ENCODE measurements at places on chromosomes 6 and 20.
A peak's percentile ranks its signal among the peaks of the same experiment; 100 is the strongest.

GRCh38 chr6:16523606-16524379 is 237.5 kb downstream of the ATXN1 start:
- DNase-seq: peak; percentile 97

DNA sequence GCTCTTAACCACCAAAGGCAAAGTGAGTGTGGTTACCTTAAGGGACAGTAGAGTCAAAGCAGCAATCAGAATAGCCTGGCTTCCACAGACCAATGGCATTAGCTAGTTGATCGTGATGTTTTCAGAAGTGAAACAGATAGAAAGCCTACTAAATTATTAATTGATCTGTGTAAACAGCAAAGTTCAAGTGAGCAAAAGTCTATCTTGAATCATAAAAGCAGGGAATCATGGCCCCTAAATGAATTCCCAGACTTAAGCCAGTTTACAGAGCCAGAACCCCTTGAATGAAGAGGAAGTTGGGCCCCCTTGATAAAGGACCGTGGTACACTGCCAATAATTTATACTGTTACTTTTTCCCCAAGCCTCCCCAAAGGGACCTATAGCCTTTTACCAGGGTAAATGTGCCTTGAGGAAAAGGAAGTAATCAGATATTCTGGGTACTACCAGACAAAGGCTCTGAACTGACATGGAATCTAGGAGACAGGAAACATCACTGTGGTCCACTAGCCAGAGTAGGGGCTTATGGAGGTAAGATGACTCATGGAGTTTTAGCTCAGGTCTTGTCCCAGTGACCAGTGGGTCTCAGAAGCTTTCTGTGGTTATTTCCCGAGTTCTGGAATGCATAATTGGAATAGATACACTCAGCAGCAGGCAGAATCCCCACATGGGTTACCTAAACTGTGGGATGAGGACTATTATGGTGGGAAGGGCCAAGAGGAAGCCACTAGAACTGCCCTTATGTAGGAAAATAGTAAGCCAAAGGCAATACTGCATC is 317.5 kb downstream of the CD83 start:
- DNase-seq: no peak

- no peak for DNase-seq
These were observed 10.2 kb upstream of the DNAJC5 start for GRCh38 chr20:63884506-63885263.

GRCh38 chr6:170276369-170277057 is 14.4 kb downstream of the DLL1 start:
- DNase-seq: no peak

GRCh38 chr20:539848-540247 is 3.7 kb downstream of the CSNK2A1 start:
- peak; percentile 53 for DNase-seq

- DNase-seq: no peak
These were observed 266.0 kb downstream of the CD83 start for GRCh38 chr6:14383393-14384174.

- peak; percentile 92 for DNase-seq
These were observed 668.9 kb upstream of the CITED2 start for GRCh38 chr6:140043357-140043756.

DNA sequence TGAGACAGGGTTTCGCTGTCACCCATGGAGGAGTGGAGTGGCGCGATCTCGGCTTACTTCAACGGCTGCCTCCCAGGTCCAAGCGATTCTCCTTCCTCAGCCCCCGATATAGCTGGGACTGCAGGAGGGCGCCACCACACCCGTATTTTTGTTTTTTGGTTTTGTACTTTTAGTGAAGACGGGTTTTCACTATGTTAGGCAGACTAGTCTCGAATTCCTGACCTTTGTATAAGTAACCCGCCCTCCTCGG is 115.4 kb upstream of the BTN3A2 start:
- no peak for DNase-seq

DNA sequence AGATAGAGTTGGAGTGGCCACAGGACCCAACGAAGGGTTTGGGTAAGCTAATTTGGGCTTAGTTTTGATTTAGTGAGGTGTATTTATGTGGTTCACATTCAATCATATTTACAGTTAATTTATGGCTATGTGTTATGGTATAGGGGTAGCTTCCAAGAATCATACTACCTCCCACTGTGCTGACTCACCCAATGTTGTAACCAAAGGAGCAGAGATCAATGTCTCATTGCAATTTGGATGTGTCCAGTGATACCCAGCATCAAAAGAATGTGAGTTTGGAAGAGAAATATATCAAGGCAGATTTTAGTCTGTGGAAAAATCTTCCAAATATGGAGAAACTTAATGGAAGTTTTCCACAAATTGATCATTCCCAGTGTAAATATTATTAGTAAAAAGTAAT is 25.3 kb upstream of the SMIM8 start:
- no peak for DNase-seq

GRCh38 chr6:101486124-101486523 is 92.6 kb downstream of the GRIK2 start:
- DNase-seq: no peak

- DNase-seq: no peak
These were observed 251.4 kb downstream of the DLL1 start for GRCh38 chr6:170039156-170040114.

DNA sequence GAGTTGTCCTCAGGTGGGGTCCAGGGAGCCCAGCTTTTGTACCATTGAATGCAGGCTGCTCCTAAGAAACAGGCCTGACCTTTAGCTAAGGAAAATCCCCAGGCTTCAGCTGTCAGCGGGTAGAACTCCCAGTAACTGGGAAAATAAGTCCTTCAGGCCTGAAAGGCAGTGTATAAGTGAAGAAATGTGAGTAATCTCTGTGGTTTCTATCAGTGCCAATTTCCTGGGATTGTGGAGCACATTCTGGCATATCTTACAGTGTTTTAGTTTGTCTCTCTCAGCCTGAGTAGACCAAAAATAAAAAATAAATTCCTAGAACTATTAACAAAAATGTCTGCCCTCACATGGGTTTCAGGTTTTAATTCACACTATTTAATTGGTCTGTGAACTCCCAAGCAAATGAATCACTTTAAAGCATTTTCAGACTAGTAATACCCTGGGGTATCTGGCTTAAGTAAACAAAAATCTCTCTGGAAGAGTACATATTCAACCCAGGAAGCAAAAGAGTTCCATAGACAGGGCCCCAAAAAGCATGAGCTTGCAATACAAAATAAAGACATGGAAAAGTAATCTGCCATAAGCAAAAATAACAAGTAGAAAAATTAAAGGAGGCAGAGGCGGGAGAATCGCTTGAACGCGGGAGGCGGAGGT is 566.2 kb upstream of the NOX3 start:
- DNase-seq: peak; percentile 71

- DNase-seq: peak; percentile 82
These were observed 9.3 kb downstream of the NAPB start for GRCh38 chr20:23412026-23412425.

DNA sequence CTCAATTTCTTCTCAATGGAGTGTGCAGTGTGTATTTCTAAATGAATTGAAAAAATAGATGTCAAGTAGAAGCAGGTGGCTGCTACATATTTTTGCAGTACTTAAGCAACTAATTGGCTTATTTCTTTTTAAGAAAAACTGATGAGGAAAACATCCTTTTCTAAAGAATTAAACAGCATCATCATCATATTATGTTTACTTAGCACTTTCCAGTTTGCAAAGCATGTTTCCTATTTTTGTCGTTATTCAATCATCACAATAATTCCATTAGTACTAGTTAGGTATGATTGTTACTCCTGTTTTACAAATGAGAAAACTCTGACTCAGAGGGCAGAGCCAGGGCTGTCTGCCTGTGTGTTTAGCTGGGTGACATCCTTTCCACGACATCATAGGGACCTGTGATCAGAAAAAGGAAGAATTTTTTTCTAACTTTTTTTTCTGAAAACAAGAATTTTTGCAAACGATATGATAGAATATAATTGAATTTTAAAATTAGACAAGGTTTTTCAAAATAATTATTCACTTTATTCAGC is 22.7 kb upstream of the BMP6 start:
- DNase-seq: no peak

DNA sequence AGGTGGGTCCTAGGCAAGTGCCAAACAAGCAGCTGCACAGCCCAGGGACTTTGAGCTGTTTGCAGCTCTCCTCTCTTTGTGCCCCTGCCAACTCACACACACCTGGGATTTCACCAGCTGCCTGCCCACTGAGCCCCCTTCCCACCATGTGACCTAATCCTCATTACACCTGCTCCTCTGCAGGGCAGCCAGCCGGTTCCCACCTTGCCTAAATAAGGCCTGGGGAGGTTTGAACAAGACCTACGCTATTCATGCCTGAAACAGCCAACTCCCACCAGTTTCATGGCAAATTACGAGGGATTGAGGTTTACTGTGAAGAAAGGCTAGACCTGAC is 92.6 kb upstream of the SOX4 start:
- no peak for DNase-seq

DNA sequence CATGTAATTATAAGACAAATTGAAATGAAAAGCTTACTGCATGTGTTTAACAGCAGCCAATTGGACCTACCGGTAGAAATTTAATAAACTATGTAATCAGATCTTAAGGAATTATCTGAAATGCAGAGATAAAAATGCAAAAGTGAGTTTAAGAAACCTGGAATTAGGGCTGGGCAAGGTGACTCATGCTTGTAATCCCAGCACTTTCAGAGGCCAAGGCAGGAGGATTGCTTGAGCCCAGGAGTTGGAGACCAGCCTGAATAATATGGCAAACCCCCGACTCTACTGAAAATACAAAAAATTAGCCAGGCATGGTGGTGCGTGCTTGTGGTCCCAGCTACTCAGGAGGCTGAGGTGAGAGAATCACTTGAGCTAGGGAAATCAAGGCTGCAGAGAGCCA is 74.1 kb downstream of the HFE start:
- no peak for DNase-seq

DNA sequence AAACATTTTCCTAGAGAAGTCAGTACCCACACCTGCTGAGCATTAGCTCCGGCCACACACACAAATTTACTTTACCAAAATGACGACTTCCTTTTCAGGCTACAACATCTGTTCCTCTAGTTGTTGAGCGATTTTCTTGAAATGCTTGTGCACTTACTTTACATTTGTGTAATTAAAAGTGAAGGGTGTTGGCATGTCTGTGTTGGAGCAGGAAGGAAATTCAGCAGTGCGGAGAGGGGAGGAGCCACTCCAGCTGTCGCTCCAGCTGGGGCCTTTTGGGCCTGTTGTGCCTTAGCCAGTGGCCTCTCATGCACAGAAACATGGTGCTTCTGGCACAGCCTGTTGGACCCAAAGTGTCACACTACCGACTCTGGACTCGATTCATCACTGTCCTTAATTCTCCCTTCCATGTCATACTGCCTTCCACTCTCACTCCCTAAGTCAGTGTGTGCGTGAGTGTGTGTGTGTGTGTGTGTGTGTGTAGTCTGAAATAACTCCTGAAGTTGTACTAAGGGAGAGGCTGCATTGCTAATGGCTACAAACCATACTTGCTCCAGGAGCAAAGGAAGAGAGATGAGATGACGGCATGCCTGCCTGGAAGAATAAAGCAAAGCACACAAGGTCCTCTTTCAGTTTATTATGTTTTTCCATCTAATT is 191.8 kb upstream of the ARG1 start:
- peak; percentile 43 for DNase-seq

- DNase-seq: no peak
These were observed 28.3 kb downstream of the KCNQ5 start for GRCh38 chr6:72650081-72650745.

- DNase-seq: no peak
These were observed 33.2 kb upstream of the TRAM2 start for GRCh38 chr6:52610011-52610410.

DNA sequence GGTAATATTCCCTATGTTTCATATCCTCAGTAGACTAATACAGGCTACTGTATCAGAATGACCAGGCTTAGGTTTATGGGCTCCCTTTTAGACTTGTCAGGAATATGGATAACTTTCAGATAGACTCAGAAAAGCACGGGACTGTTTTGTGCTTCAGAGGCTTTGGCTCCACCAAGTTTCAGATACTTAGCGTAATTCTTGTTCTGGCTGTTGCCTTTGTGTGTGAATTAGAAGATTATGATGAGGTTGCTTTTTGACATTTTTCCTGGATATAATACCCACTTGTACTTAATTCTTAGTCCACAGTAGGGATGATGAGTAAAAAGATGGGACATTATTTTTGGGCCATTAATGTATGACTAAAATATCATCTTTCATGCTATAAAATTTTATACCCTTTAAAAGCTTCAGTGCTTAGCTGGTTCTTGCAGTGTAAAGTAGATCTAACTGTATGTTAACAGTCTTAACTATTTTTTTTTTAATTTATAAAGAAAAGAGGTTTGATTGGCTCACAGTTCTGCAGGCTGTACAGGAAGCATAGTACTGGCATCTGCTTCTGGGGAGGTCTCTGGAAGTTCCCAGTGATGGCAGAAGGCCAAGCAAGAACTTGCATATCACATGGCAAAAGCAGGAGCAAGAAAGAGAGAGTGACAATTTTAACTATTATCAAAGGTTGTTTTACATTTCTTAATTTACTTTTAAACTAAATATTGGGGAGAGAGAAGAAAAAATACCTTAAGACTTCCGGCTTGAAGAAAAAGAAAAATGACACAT is 120.7 kb downstream of the ZFAND3 start:
- peak; percentile 43 for DNase-seq

DNA sequence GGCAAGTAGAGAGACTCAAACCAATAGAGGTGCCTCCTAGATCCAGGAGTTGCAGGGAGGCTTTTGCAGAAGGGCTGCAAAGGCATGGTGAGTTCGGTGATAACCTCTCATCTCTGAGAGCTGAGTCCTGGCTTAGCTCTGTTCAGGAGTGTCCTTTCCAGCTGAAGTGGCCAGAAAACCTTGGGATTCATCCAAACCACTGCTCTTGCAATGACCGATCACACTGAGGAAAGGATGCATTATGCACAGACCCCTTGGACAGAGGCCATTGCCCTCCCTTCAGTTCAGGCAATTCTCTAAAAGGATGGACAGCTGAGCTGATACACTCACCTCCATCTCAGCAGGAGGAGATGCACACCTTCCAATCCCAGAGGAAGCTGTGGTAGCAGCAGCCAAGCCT is 158.8 kb upstream of the ENPP5 start:
- peak; percentile 51 for DNase-seq

- DNase-seq: no peak
These were observed 146.3 kb downstream of the JARID2 start for GRCh38 chr6:15392182-15392581.

- no peak for DNase-seq
These were observed 18.1 kb upstream of the SIRPA start for GRCh38 chr20:1876975-1877608.

DNA sequence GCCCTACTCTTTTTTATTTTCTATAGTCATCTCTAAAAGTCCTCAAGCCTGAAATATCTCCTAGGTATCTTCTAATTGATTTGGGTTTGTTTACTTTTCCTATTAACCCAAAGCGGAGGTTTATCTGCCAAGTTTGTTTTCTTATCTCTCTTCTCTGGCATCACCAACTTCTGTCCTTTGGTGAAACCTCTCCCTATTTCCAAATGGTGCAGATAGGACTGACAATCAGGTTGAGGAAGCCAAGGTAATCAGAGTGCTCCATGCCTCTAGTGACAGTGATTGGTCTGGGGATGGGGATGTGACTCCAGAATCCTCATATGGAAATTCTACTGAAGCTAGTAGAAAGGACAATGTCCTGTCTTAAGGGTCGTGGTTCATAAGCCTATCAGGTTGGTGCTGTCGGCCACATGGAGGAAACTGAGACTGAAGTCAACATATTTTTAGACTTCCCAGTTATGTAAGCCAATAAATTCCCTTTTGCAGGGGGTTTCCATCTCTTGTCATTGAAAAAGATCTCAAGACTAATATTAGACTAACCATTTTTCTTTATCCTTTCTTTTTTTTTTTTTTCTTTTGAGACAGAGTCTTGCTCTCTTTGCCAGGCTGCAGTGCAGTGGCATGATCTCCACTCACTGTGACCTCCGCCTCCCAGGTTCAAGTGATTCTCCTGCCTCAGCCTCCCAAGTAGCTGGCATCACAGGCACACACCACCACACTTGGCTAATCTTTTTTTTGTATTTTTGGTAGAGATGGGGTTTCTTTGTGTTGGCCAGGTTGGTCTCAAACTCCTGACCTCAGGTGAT is 28.0 kb downstream of the KIF6 start:
- DNase-seq: no peak

Measured in AG10803 (cell line).